Caki2 (cell line): ENCODE measurements at places on chromosomes 5 and 9.

DNA sequence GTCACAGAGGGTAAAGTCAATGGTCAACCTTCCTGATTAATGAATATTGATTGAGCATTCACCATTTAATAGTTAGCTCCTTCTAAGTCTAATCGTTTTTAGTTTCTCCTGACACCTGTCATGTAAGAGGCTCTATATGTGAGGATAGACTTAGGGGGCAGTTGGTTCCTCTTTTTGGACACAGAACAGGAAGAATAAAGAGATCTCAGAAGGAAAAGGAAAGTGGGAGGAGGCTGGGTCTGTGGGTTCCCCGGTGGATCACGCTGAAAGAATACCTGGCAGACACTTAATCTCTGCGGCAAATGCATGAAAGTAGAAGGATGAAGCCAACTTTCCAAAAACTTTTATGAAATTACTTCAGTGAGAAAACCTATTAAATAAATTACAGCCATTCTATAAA, 98.4 kb downstream of the PDE4D start:
- no peak for DNase-seq

- no peak for DNase-seq
These were observed 26.4 kb downstream of the ANXA6 start for GRCh38 chr5:151130922-151131891.

DNA sequence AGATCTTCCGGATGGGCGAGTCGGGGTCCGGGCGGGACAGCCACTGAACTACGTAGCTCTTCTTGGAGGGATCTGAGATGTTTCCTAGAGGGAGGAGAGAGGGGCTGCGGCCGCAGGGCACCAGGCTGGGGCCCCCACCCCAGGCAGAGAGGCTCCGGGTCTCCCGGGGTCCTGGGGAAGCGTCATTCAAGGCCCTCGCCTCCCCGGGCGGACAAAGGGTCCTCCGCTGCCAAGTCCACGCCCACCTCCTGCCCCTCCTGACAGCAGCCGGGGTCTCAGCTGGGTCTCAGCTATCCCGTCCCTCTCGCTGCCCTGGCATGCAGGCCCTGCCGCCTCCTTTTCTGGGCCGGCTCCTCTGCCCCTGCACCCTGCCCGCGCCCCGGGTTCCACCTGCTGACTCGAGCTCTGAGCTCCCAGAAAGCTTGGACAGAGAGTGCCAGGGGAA, 61.5 kb downstream of the ZNF354C start:
- no peak for DNase-seq

DNA sequence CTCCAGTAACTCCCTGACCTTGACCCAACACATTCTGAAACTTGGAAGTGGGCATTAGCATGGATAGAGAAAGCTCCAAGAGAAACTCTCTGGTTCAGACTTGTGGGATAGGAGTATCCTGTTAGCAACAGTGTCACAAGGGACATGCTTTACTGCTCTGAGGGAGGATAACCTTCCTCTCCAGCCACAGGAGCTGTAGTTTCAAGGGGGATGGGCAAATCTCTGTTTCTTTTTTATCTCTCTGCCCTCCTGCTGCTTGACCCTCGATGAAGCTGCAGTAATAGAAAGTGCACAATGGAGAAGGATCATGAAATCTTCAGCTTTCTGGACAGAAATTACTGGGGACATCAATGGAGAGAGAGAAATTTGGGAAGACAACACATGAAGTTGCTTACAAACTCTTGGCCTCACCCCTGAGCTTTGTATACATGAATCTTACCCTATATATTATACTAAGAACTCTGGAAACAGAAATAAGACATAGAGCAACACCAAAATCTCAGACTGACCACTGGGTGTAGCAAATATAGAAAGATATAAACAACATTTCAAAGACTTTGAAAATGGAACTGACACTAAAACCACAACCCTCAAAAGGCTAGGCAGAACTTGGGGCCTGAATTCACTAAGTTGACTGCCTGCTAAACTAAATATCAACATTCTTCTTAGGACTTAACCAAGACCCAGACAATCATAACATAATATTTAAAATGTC, 471.0 kb upstream of the MEF2C start:
- DNase-seq = no peak

GRCh38 chr5:31225118-31225517, 31.6 kb downstream of the CDH6 start:
- no peak for DNase-seq

DNA sequence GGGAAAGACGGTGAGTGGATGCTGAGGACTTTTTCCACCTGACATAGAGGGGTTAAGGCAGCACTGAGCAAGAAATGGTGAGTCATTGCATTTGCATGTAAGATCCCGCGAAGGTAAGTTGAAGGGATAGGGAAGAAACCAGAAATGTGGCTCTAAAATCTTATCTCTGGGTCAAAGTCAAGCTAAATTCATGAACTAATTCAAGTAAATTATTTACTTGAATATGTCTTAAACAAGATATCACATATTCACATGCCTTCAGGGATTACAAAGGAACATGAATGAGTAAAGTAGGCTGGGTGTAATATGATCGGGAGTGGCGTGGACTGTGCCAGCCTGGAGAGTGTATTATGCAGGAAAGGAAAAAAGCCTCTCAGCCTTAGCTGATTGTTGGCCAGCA, 74.4 kb upstream of the EQTN start:
- peak; percentile 64 for DNase-seq

DNA sequence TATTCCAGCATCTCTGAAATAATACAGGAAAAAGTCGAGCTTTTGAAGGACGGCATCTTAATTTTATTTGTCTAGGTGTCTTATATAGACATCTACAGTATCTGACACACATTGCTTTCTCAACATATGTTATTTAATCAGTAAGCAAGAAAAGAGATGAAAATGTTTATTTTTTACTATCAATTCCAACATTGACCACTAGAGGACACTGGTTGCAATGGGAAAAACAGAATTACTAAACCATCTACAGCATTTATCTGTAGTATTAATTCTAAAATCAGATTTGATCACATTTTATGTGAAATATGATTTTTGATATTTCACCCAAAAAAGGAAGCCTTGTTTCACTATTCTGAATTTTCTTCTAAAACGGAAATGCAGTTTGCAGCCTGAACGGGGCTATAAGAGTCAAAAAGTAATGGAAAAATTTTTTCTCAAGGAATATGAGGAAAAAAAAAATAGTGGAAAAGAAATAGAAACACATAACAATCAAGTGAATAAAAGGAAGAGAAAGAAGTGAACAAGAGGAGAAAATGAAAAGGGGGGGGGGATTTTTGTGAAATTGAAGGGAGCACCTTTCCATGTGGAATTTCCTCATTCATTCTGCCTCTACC, 98.6 kb downstream of the OSTF1 start:
- no peak for DNase-seq

- no peak for DNase-seq
These were observed 22.6 kb downstream of the CCNJL start for GRCh38 chr5:160289721-160290120.

DNA sequence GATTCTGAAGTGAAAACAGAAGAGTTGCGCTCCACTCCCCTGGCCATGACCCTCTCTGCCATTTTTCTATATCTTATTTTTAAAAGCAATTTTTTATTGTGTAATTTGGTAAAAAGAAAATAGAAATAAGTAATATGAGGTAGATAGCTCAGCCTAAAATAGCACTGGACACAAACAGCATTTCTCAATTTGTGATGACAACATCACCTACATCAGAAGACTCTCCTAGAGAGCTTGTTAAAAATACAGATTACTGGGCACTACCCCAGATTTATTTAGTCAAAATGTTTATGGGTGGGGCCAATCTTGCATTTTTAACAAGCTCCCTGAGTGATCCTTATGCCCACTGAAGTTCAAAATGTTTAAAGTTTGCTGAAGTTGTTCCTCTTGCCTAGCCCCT, 40.5 kb upstream of the CCDC112 start:
- DNase-seq = no peak

DNA sequence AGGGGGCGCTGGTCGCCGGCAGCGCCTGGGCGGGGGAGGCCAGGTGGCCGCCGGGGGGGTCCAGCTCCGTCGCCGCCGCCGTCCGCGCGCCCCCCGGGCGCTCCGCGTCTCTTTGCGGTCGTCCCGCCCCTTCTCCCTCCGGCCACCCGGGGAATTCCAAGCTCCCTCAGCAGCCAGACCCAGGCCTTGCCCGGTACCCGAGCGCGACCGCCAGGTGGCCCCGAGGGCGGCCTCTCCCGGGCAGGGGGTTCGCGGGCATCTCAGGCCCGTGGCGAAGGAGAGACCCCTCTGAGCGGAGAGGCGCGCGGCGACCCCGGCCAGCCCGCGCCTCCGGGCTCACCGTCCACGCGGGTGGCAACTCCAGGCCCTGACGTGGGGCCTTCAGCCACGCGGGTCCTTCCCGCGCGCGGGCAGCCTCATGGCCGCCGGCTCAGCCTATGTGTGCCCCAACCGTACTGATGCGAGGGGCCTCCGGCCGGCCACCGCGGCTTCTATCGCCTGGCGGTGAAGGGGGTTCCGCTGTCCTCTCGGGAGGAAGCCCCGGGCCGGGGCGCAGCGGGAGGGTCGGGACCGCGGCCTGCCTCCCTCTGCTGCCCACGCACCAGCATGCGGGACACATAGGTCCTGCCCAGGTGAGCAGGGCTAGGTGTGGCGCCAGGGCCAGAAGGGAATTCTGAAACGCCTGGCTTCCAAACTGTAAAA, 529 bp upstream of the NRARP start:
- DNase-seq = peak; percentile 69

DNA sequence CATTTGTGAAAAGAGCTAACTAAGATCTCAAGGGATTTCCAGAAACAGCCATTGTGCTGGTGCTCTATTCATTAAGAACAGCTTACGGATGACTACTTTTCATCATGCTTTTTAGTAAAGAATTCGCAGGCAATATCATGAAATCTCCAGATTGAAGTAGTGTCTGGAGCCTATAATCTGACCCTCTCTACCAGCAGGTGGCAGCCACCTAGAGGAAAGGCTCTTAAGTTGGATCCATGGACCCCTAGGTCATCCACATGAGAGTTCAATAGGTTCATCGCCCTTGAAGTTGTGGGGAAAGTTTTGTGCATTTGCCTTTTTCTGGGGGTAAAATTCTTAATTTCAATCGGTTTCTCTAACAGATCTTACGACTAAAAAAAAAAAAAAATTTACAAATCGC, 82.3 kb downstream of the SLC1A3 start:
- no peak for DNase-seq

DNA sequence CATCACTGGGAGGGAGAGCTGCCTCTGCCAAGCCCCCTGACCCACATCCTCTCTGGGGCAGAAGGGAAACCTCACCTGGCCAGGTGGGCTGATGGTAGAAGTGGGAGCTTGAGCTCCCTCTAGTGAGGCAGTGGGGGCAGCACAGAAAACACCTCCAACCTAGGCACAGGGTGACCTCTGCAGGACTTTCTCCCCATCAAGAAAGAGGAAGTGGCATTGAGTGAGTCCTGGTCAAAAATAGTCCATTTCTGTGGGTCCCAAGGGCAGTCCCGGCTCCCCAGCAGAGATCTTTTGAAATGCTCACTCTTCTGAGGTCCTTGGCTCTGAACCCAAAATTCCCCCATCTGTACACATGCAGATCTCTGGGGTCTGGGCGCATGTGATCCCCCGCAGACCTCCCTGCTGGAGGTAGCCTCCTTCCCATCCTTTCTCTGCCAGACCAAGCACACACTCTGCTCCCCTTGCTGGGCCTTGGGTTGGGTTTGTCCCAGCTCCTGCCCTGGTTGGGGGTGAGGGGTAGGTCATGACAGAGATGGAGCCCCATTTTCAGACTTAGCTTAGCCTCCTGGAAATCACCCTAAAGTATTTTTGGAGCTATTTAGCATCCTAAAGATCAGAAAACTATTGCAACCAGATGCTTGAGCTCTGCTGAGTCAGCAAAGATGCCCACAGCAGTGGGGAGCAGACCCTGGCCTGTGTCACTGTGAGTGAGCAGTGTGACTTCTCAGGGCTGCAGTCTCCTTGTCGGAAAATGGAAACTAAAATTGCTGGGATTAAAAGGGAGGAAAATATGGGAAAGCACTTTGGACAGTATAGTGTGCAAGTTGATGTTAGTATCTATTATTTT, 41.6 kb upstream of the LCP2 start:
- DNase-seq = no peak

GRCh38 chr5:66646570-66646969, 50.4 kb downstream of the MAST4 start:
- no peak for DNase-seq
